Activated CD4-positive, alpha-beta T cell treated with anti-CD3 and anti-CD28 coated beads, Interleukin-10, Interleukin-2, amounts not matched to agents 100 ng/mL and 50 ng/mL, durations not matched to agents 16 hours and 8 hours (primary cell): ENCODE measurements at places on chromosomes 3 and 15.

- no peak for DNase-seq
These were observed 12.8 kb downstream of the SH3BP5 start for GRCh38 chr3:15319575-15319974.

- DNase-seq = no peak
These were observed 54.2 kb upstream of the PIK3R4 start for GRCh38 chr3:130800829-130801228.

DNA sequence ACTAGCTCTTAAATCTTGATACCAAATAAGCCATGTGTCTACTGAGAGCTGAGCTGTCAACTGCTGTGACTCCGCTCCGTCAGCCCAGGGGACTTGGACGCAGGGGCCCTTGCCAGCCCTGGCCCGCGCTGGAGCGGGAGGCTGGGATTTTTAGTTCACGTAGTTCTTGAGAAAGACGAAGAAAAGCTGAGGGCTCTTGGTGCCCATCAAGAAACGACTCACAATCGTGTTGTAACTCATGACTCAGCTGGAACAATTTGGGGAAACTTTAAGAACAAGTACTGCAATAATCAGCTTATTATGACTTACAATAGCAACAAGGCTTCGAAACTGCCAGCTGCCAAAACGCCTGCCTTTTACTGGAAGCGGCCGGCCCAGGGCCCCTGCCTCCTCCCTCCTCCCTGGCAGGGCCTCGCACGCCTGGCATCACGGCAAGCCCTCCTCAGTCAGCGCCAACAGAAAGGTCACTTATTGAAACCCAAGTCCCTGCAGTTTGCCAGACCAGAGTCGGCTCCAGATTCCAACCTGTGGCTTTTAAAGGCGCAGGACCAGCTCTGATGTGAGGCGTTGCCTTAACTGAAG, 60.3 kb downstream of the RGMA start:
- DNase-seq = peak; percentile 20

DNA sequence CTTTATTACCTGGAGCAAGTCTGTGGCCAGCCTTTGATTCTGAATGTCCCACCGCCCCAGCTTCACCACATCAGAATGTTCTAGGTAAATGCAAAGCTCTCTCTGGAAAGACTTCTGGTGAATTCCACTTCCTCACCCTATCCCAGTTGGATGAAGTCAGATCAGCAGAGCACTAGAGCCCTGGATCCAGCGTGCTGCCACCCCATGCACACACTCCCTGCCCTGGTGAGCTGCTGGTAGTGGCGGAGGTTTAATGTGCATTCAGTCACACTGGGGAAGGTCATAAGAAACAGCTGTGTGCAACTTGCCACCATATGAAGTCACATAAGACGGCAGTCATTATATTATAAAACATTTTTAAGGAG, 16.3 kb upstream of the SLC41A3 start:
- DNase-seq = no peak

DNA sequence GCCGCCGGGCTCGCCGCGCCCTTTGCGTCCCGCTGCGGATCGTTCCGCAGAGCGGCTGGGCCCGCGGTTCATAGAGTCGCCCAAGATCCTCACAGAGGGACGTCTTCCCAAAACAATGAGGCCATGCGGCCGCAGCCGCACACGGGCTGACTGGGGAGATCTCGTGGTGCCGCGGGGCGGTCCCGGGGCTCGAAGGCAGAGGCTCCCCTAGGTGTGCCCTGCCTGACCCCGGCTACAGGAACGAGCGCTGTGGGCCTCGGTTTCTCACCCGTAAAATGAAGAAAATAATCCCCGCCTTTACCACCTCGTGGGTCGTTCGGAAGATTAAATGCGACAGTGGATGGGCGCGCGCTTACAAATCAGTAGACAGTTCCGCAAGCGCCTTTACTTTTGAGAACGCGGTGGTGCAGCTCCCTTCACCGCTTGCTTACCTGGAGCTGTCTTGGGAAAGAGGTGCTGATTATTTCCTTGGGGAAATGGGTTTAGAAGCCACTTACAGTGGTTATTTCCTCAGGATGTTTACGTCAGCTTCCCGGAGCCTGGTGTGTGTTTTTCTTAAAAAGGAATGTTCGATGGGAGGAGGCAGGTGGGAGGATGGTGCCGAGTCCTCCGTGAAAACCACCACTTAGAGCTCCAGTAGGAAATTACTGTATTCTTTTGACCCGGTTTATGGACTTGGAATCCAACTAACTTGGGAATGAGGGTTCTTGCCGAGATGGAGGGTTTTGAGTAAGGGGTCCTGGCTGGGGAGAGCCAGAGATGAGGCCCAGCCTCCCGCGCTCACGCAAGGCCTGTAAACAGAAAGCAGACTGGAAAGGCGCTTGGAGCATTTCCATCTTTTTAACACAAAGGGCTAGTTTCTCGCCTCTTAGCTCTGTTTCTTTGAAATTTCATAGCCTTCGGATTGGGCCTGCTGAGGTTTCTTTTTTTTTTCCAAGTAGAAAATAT, 1.9 kb upstream of the MEX3B start:
- DNase-seq = no peak

- no peak for DNase-seq
These were observed 60.4 kb downstream of the TFG start for GRCh38 chr3:100769693-100770092.

DNA sequence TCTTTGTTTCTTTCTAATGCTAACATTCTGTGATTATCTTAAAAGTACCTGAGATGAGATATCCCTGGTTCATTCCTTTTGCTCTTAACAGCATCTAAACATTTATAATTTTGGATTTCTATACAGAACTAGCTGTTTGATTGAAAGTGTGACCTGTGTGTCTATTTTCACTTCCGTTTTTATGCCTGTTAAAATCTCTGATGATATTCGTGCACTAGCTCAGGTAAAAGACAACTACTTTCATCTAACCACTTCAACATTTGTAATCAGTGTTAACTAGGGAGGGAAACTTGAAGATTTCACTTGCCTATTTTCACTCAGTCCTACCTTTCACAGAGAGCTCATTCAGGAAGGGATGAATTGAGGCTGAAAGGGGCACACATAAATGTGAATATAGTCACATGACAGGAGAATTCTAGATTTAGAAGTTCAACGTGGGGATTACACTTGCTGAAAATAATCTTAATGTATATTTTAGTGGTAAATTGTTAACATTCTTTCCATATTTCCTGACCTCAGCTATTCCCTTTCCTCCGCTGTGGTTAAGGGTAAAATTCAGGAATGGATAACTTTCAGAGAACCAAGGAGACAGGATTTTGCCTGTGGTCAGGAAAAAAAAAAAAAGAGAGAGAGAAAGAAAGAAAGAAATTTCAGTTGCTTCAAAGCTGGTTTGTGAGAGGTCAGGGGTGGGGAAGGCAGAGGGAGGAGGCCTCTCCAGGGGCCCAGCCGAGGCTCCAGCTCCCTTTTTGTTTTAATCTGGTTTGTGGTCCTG, 159.8 kb upstream of the TSC22D2 start:
- DNase-seq = no peak

- peak; percentile 4 for DNase-seq
These were observed 1036.6 kb downstream of the NTRK3 start for GRCh38 chr15:87219650-87220615.

GRCh38 chr3:144106970-144107369, 135.3 kb downstream of the DIPK2A start:
- no peak for DNase-seq

- no peak for DNase-seq
These were observed 273.3 kb downstream of the ZNF385D start for GRCh38 chr3:21477541-21478288.

DNA sequence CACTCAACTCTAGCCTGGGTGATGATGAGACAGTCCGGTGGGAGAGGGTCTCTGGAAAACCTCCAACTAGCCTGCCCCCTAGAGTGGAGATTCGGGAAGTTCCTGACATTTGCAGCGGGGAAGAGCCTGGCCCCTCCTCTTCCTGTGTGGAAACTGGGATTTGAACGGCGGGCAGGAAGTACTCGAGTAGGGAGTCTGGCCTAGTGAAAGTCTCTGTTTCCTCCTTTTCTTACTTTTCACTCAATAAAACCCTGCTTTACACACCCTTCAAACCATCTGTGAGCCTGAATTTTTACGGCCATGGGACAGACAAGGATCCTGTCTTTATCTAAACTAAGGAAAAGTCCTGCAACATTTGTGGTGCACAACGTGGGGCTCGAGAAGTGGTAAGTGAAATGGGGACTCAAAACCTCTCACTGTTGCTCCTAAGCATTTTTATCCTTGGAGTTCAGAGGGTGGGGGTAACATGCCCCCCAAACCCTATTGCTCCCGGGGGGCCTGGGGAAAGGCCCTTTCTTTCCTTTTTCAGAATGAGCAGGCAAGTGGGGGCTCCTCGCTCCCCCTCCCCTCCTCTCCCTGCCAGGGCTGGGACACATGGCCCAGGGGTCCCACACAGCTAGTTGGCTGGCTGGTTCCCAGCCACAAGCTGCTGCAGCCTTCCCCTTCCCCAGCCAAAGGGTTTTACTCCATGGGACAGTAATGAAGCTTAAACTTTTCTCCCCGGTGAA, 224.7 kb upstream of the GBE1 start:
- no peak for DNase-seq

DNA sequence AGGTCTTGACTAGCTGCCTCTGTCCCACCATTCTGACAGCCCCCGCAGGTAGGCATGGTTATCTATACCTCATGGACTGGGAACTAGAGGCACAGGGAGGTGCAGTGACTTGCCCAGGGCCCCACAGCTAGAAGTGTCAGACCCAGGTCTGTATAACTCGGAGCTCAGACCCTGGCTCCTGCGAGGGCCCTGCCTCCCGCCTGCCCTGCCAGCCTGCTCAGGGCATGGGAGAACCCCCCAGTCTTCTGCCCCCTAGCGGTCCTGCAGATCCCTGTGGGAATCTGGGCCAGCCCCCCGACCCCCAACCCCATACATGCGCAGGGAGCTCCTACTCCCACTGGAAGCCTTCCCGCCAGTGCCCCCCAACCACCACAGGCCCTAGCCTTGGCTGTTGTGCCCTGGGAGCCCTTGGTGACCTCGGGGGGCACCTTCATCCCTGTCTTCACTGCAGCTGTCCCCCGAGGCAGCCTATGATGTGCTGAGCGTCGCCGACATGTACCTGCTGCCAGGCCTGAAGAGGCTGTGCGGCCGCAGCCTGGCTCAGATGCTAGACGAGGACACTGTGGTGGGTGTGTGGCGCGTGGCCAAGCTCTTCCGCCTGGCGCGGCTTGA, 6.9 kb downstream of the ABTB1 start:
- DNase-seq = no peak

DNA sequence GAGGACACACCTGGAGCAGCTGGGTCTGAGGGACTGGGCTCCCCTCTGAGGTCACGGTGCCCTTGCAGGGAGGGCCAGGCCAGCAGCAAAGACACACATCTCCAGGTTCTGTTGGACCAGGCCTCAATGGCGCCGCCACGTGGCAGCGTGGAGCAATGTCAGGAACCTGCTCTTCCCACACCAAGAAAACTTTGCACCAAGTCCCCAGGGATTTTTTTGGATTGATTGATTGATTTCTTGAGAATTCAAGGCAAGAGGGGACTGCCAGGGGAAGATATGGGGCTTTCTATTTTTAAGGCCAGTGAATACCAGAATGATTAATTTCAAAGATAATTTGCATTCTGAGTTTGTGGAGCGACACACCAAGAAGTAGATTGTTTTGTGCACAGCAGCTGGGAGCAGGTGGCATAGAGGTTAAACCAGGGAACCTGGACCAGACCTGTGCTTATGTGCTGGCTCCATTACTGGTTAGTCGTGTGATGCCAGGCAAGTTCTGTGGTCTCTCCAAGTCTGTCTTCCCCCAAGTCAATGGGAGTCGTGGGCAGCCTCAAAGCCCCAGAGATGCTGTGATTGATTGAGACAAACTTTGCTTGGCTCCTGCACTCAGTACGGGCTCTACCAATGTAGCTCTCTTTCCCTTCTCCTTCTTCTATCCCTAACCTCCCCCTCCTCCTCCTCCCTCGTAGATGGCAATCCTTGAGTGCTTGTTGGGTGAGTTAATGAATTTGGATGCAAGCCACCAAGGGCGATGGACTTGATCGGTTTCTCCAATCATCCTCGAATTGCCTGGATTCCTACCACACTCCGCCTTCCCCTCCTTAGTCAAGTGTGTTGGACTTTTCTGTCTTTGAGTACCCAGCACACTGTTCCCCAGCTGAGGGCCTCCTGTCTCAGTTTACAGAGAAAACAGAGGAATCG, 96.2 kb upstream of the TRPM1 start:
- DNase-seq = peak; percentile 47

- DNase-seq = no peak
These were observed 74.2 kb downstream of the ARRDC4 start for GRCh38 chr15:98034731-98035130.

- DNase-seq = no peak
These were observed 60.3 kb downstream of the B3GNT5 start for GRCh38 chr3:183313351-183313750.

GRCh38 chr3:177862962-177863491, 665.7 kb upstream of the TBL1XR1 start:
- DNase-seq = no peak

DNA sequence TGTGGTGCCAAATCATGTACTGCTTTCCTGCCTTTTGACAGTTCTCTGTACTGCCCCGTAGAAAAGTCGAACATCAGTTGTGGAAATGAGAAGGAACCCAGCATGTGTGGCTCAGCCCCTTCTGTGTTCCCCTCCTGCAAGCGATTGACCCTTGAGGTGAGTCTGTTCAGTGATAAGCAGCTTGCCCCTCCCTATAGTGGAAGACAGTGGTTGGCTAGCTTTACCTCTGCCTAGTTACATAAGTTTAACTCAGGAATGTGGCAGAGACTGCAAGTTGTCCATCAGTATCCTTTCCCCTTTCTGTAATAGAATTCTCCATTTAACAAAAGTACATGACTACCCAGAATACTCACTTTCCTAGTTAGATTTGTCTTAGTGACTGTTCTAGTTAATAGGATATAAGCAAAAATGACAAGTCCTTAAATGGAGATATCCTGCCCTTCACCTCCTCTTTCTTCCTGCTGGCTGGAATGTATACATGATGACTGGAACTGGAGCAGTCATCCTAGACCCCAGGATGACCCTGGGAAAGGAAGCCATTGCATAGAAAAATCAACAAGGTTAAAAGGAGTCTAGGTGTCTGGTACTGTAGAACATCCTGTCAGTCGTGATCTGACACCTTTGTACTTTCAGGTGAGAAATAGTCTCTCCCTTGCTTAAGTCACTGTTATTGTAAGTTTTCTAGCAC, 10.6 kb downstream of the SETMAR start:
- DNase-seq = no peak

GRCh38 chr3:41159588-41160189, 39.6 kb upstream of the CTNNB1 start:
- DNase-seq = peak; percentile 16

DNA sequence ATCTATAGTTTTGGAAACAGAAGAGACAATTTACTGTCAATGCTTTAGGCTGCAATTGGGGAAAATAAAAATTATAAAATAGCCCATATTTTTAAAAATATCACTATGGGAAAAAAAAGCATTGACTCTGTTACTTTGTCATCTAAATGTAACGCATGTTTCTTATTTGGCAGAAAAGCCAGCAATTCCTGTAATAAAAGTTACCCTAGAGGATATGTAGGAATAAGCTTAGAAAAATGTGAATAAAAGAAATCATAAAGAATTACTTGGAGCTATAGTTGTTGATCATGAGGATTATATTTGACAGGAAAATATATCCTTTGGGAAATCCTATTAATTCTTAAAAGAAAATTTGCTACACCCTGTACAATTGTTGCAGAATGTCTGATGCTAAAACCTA, 515.4 kb upstream of the IL12A start:
- no peak for DNase-seq

GRCh38 chr15:31004220-31004733, 12.8 kb upstream of the MTMR10 start:
- peak; percentile 17 for DNase-seq

GRCh38 chr3:169563775-169564059, 99.8 kb downstream of the MECOM start:
- peak; percentile 52 for DNase-seq
